ENCODE measurements at places on chromosomes 4 and X. TPM values are rescaled to one million over a fixed set of nuclear protein-coding genes. Genes with fewer than 3 reads are reported as not detected.

KANTR gene
- 12.8 TPM for total RNA-seq

CPE gene
- 151 TPM for total RNA-seq

UGT2B17 gene
- not detected for total RNA-seq

SCD5 gene
- total RNA-seq = 27.2 TPM

PDLIM3 gene
- total RNA-seq = 361 TPM

SUPT20HL2 gene
- total RNA-seq = 3.4 TPM

MTNR1A gene
- total RNA-seq = not detected

YIPF6 gene
- total RNA-seq = 33.7 TPM

PCDH18 gene
- total RNA-seq = 93.9 TPM

GRCh38 chr4:158809611-158810486, 41.0 kb downstream of the FNIP2 start:
- peak; percentile 85 for DNase-seq

- DNase-seq = no peak
These were observed 62.7 kb downstream of the SH3RF1 start for GRCh38 chr4:169208090-169208455.

- peak; percentile 75 for DNase-seq
These were observed 390.7 kb downstream of the MAPK10 start for GRCh38 chr4:85968945-85969819.

DNA sequence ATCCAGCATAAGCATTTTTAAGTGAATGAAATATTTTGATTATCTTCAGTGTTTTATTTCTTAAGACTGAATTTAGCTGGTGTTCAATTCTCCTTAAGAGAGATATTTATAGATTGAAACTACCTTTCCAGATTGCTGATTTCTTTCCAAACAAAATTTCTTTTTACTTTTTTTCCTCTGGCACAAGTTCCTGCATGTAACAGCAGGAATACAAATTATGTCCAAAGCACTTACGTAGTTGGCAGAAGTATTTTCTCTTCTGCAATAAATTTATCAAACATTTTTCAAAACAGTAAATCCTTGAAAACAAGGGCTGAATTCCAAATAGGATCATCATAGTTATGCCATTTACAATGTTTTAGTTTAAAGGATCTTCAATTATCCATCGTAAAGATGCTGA, 412.6 kb downstream of the IQCM start:
- peak; percentile 30 for DNase-seq

- DNase-seq = peak; percentile 11
These were observed 77.1 kb downstream of the TBCK start for GRCh38 chr4:106238820-106239420.

- DNase-seq = no peak
These were observed 46.1 kb downstream of the GRK4 start for GRCh38 chr4:3009422-3009821.

- DNase-seq = no peak
These were observed 18.8 kb downstream of the PPP2R2C start for GRCh38 chr4:6453688-6453990.

- DNase-seq = no peak
These were observed 538.2 kb downstream of the INPP4B start for GRCh38 chr4:142307857-142308256.

- no peak for DNase-seq
These were observed 215.5 kb downstream of the SPATA18 start for GRCh38 chr4:52266537-52267137.

DNA sequence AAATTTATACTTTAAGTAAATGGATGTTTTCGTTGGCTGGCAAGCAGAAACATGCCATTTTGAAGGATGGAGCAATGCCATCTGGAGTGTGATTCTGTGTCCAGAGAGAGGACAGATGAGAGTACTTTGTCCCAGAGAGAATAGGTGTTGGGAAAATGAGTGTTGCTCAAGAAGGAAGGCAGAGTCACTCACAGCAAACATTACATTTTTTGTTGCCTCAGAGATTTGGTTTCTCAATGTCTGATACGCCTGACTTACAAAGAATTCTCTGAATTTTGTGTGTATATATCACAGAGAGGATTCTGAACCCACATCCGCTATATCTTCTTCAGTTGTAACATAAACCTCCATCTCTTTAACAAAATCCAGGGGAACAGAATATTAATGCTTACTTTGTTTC, 102.8 kb upstream of the PCDH18 start:
- DNase-seq = no peak

- DNase-seq = no peak
These were observed 194.2 kb downstream of the MAD2L1 start for GRCh38 chr4:119872371-119873016.

DNA sequence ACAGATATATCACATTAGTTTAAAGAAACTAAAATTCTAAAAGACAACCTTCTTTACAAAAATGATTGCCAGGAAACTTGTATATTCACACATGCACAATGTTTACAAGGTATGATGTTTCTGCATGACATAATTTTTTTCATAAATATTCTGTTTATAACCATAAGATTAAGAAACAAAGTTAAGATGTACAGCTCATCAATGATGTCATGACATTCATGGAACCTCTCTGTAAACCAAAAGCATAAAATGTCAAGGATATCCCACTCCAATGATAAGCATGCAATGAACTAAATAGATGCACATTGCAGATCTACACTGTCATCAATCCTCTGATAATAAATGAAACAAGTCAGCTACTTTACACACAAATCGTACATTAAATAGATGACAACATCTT, 136.0 kb downstream of the MAB21L2 start:
- DNase-seq = no peak

GRCh38 chr4:143514169-143514495, 630 bp downstream of the SMARCA5 start:
- DNase-seq = no peak

DNA sequence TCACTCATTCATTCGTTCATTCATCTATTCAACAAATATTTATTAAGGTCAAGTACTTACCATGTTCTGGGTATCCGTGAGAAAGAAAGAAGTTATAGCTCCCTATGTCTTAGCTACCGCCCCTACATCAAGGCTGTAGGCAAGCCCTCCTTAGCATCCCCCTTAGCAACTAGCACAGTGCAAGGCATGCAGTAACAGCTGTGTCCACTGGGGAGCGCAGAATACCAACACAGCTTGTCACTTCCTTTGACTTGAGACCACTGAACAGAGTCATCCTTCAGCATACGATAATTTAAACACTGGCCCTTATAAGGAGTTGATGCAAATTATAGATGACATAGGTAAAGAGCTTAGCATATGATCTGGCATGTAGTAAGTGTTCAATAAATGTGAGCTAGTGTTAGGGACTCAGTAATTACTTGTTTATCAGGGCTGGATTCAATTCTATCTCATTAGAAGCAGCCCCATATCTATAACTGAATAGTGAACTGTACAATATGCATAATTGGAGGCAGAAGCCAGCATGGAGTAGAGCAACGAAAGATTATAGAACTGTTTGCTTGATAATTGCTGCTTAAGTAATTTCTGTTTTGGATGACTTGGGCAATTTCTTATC, 8.7 kb downstream of the KIAA1210 start:
- peak; percentile 33 for DNase-seq

DNA sequence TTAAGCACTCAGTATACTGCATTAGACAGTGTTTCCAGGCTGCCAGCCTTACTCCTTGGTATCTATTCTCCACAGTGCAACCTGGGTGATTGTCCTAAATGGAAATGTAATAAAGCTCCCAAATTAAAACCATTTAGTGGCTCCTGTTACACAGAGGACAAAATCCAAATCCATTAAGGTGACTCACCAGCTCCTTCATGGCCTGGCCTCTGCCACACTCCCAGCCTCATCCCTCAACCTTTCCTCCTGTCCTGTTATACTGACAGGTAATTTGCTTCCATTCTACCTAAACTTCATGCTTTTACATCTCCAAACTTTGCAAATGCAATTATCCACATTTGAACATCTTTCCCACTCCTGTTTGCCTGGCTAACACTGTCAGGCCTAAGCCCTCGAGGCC, 140.3 kb downstream of the INPP4B start:
- DNase-seq = no peak

GRCh38 chrX:10549280-10549679, 71.1 kb downstream of the MID1 start:
- no peak for DNase-seq

- DNase-seq = peak; percentile 70
These were observed 34.8 kb downstream of the DOCK11 start for GRCh38 chrX:118530219-118530911.

DNA sequence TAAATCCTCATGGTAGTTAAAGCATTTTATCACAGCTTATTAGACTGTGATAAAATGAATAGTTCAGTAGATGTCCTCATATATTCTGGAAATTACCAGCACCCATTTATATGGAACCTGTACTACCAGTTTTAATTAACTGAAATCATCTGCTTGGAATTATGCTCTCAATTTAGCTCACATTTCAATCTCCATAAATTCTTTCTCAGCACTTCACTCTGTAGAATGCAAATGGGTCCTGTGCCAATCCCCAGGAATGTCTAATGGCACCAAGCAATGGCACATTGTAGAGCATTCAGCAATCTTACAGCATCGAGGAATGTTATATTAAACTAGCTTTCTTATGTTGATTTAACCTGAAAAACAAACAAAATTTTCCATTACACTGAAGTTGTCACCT, 355.1 kb downstream of the PDHA2 start:
- DNase-seq = no peak

GRCh38 chr4:43048570-43048969, 156.1 kb downstream of the GRXCR1 start:
- no peak for DNase-seq

DNA sequence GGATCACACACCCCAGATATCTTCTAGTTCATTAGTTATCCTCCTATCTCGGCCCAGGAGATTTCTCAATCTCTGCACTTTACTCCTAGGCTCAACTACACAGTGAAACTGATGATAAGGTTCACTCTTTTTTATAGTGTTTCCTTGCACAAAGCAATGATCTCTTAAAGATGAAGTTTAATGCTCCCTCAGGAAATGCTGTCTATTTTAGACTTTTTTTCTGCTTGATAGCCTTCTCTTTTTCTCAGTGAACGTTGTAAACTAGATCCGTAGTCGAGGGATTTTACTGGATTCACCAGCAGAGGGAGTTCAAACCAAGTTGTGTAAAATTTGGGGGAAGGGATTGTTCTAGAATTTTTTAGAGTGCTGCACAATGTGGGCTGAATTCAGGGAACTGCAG, 269.6 kb downstream of the GBA3 start:
- peak; percentile 14 for DNase-seq

DNA sequence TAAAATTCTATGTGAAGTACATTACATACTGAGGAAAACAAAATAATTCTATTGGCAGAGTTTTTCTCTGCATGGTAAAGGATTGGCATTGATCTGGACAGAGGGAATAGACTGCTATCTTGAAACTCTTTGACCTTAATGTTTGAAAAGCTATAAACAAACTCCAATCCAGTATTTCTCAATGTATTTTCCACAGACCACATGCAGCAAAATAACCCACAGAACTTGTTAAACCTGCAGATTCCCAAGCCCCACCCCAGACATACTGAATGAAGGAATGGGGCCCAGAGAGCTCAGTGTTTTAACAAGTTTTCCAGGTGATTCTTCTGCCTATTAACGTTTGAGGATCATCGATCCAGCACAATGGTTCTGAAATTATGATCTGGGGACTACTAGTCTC, 15.7 kb downstream of the RNF128 start:
- DNase-seq = peak; percentile 6

- no peak for DNase-seq
These were observed 175.5 kb downstream of the NLGN4X start for GRCh38 chrX:6053141-6053540.

DNA sequence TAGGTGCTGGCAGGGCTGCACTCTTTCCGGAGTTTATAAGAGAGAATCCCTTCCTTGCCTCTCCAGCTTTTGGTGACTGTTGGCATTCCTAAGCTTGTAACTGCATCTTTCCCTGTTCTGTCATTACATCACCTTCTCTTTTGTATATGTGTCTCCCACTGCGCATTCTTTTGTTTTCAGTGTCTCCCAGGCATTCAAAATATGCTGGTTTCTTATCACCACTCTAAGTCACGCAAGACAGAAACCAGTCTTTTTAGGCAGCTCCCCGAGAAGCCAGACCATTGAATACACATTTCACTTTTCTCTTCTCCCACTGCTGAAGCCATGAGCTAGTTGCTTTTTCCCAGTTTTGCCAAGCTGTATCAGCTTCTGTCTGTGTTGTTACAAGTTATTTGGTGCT, 71.0 kb downstream of the LAS1L start:
- DNase-seq = no peak

- DNase-seq = peak; percentile 74
These were observed 240.1 kb upstream of the NOCT start for GRCh38 chr4:138775489-138775888.

DNA sequence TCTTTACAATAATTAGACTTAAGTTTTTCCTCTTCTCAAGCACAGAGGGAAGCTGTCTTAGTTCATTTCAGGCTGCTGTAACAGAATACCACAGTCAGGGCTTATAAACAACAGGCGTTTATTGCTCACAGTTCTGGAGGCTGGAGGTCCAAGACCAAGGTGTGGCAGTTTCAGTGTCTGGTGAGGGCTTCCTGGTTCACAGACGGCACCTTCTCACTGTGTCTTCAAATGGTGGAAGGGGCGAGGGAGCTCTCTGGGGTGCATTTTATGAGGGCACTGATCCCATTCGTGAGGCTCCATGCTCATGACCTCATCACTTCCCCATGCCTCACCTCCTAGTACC, 115.7 kb upstream of the MXRA5 start:
- DNase-seq = no peak

- no peak for DNase-seq
These were observed 124.7 kb upstream of the TLL1 start for GRCh38 chr4:165748321-165748720.

DNA sequence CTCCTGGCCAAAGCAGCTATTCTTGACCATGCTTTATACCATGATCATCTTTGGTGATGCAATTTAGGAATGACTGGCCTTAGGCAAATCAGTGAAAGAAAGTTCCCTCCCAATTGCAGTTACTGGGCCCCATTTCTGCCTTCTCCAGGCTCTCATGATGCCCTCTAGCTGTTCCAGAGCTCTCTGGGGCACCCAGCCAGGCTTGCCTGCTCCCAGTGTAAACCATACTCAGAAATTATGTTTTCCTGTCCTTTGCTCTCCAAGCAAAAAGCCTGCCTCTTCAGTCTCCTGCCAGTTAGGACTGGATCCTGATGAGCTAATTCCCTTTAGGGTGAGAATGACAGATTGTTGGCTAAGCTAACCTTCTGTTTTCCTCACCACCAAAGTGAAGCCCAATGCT, 85.3 kb upstream of the RBPJ start:
- DNase-seq = peak; percentile 56

- DNase-seq = peak; percentile 87
These were observed 63.4 kb downstream of the PTTG2 start for GRCh38 chr4:38023347-38024205.

- DNase-seq = no peak
These were observed 20.2 kb downstream of the APLN start for GRCh38 chrX:129634541-129634940.

GRCh38 chr4:163525982-163526381, 31.5 kb downstream of the TMA16 start:
- DNase-seq = no peak

DNA sequence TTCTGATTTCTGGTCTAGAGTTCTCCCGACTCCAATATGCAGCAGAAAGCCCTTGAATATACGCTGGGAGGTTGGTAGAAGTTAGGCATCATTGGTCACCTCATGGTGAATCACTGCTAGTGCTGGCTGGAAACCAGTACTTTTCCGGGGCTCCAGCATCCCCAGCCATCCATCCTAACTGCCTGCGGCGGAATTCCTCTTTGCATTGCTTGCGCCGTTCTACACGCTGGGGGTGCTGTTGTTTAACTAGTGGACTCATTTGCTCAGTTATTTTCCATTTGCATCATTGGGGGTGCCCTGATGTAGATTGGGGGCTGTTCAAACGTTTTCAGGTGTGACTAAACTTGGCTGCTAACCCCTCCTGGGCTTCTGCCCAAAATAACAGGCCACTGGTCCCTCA, 23.3 kb upstream of the GPR50 start:
- no peak for DNase-seq

GRCh38 chrX:119399772-119400101, 601 bp downstream of the SLC25A43 start:
- DNase-seq = peak; percentile 26
